LHCN-M2 (cell line): ENCODE measurements at places on chromosomes 1 and 21. TPM values are rescaled to one million over a fixed set of nuclear protein-coding genes. Genes with fewer than 3 reads are reported as not detected.

The LMX1A gene
- total RNA-seq = not detected in 2 replicates

GRCh38 chr1:34268311-34268954 lies 91.7 kb downstream of the C1orf94 start:
- no peak for DNase-seq

DNA sequence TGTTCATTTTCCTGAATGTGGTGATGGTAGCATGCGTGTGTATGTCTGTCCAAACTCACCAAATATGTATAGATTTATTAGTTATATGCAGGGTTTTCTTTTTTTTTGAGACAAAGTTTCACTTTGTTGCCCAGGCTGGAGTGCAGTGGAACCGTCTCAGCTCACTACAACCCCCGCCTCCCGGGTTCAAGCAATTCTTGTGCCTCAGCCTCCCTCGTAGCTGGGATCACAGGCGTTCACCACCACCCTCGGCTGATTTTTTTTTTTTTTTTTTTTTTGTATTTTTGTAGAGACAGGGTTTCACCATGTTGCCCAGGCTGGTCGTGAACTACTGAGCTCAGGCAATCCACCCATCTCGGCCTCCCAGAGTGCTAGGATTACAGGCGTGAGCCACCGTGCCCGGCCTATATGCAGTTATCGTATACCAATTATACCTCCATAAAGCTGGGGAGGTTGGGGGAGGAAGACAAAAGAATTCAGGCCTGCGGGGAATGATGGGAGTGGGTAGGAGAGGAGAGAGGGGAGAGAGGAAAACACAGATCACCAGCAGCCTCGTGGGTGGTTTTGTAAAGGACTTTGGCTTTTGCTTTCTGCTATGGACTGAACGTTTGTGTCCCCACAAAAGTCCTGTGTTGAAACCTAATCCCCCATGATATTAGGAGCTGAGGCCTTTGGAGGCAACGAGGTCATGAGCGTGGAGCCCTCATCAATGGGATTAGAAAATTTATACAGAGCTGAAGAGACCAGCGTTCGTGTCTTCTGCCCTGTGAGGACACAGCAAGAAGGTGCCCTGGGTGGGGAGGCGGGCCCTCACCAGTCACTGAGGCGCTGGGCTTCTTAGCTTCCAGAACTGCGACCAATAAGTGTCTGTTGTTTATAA lies 4.4 kb upstream of the HNRNPU start:
- no peak for DNase-seq

The HCRTR1 gene
- not detected in 2 replicates for total RNA-seq

GRCh38 chr1:1969505-1969900 lies 34.1 kb downstream of the CFAP74 start:
- no peak for DNase-seq

The OBSCN gene
- total RNA-seq = 2.1 TPM in 2 replicates

DNA sequence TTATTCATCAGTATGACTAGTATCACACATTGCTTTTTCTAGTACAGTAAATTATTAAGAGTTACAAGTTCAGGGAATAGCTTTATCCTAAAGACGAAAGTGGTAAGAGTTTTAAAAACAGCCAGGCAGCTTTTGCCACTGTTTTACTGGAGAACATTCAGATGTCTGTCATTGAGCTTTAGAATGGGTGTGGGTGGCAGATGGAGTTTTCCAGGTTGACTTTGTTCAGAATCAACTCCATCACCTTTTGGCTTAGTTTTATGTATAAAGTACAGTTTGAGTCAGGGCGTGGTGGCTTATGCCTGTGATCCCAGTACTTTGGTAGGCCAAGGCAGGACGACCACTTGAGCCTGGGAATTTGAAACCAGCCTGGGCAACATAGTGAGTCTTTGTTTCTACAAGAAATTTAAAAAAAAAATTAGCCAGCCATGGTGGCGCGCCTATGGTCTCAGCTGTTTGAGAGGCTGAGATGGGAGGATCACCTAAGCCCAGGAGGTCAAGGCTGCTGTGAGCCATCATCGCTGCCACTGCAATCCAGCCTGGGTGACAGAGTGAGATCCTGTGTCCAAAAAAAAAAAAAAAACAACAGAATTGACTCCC lies 29.9 kb upstream of the PLEKHM2 start:
- no peak for DNase-seq

DNA sequence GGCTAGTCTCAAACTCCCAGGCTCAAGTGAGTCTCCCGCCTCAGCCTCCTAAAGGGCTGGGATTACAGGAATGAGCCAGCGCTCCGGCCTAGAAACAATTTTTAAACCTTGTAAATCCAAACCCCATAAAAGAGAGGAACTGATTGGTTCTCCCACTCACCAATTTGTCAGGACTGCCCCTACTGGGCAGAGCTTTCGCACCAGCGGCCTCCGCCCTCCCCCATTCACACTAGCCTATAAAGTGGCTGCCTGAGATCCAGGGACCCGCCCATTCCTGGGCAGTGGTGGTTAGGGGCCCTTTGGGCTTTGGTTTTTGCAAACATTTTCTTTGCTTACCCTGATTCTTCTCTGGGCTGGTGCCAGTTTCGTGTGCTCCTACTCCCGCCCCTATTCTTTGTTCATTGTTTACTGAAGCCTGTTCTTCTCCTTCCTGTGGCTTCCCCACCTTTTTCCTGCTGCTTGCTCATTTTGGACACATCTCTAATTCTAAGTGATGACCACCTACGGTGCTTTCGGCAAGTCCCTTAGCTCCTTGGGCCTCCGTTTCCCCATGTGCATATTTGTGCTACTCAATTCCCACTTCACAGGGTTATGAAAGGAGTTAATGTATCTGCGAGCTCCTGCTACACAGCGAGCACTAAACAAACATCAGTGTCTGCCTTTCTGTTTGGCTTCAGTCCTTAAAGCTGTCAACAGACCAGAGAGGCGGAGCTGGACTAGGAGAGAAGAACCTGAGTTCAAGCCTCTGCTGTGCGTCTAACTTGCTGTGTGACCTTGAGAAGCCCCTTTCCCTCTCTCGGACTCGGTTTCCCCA lies 39.8 kb upstream of the CLIC4 start:
- peak; percentile 98 for DNase-seq

The SLFNL1 gene
- 0.17 TPM in 1 of 2 replicates, not detected in the other for total RNA-seq

DNA sequence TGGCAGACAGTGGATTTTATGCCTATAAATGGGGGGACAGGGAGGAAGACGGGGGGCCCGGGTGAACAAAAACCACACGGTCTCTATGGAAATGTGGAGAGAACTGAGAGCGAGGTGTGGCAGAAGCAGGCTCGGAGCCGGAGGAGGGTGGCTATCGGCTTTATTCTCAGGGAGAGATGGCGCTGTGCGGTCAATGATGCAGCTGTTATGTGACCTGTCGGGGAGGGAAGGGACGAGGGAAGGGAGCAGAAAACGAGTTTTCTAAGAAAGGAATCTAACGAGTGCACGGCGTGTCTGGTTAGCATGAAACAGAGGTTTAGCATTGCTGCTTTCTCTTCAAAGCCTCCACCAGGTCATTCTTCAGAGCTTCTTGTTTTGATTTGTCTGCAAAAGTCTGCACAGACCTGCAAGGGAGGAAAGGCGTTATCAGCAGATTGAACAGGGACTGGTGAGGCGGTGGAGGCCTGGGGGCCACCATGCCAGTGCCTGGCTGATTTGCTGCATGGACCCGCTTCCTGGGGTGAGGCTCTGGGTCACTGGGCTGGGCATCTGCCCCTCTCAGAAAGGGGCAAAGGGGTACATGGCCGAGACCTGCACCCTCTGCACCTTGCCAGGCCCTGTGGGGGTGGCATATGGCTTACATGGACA lies 27.2 kb downstream of the SLC66A1 start:
- no peak for DNase-seq

The OR14K1 gene
- total RNA-seq = not detected in 2 replicates

The TRPM2 gene
- not detected in 2 replicates for total RNA-seq

DNA sequence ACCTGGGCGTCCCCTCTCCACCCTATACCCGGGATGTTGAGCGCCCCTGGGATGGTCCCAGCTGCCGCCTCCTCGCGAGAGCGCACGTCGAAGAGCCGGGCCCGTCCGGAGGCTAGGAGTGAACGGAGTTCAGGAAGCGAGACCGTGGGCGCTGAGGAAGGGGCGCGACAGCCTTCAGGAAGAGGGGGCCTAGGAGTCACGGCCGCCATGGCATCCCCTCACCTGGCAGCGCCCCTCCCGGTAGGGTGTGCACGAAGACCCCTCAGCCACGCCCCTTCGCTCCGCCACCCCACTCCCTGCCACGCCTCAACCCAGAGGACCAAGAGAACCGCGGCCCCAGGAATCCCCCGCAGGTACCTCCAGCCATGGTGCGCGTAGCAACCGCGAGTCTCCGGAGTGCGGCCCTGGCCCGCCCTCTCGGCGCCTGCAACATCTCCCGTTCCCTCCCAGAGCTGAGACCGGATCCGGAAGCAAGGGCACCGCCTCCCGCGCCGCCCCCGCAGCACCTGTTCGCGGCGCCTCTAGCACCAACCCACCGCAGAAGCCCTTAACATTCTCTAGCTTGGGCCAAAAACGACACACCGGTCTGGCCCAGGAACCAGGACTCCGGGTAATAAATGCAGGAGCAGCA lies at the start of gene TSTD1:
Gene TSTD1 (minus strand): TSS at position 442 of the 631 bp plus-strand sequence. CDS start 75 bp downstream, at position 367.
- DNase-seq = peak; percentile 51

DNA sequence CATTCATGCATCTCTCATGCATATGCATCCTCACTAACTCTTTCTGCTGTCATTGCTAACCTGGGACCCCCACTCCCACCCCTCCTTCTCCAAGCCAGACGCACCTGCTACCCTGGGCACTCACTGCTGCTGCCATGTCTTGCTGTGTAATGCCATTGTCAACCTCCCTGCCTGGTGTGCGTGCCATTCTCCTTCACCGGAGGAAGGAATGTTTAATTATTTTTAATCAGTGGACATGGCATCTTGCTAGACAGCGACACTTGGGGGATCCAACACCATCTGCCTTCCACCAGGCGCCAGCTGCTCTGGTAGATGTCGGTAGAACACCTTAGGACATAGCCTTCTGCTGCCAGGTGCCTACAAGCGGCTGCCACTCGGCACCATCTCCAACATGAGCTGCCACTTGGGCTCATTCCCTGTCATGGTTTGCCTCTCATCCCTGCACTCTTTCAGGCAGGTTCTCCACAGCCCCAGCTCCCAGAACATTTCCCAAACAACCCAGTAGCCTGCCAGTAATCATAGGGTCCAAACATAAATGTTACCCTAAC lies 306.9 kb downstream of the TTLL7 start:
- no peak for DNase-seq

DNA sequence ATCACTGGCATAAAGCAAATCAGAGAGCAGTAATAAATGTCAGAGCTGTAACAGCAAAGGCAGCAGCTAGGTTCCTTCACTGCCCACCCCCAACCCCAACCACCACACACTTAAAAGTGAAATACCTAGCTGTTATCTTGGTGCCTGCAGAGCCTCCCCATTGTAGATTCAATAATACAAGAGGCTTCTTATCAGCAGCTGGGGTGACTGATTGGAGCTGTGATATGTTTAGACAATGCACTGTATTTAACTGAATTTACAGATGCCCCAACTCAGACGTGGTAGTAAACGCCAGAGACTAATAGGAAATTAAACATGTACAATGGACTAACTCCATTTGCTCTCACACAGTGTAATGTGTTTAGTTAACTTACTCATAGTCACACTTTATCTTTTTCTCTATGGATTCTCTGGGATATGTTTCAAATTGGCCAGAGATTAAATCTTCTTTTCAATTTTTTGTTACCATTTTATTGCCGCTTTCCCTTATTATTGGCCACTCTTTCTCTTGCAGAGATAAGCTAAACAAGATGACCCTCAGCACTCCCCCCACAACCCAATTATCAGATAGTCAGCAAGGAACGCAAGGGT lies 117.1 kb downstream of the ESRRG start:
- DNase-seq = no peak

The PTBP2 gene
- 28.7 and 35.2 TPM in 2 replicates for total RNA-seq

DNA sequence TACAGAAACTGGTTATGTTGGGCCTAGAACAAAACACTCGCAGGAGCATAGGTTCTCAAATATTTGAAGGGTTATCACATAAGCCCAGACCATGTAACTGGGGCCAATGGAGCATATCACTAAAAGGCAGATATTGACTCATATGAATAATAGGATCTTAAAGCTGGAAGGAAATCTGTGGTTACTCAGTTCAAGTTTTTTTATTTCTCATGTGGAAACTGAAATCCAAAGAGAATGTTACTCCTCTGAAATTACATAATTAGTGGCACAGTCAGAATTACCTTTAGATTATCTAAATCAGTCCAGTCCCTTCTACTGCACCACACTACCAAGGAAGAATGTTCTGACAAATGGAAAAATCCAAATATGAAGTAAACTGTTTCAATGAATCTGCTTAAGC lies 12.0 kb downstream of the SLAMF8 start:
- no peak for DNase-seq

The SRSF10 gene
- 116 and 125 TPM in 2 replicates for total RNA-seq

DNA sequence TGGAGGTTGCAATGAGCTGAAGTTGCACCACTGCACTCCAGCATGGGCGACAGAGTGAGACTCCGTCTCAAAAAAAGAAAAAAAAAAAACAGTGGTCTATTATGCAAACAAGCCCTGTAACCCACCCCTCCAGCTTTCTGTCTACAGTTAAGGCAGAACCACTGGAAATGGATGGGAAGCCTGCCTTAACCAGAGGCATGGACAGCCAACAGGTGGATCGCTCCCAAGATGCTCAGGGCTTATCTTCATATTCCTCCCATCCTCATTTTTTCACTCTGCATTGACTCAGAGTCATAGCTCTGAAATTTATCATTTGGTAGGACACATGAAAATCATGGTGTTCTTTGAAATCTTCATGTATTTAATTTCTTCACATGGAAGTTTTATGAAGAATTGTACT lies 8.7 kb downstream of the MTFR1L start:
- no peak for DNase-seq

DNA sequence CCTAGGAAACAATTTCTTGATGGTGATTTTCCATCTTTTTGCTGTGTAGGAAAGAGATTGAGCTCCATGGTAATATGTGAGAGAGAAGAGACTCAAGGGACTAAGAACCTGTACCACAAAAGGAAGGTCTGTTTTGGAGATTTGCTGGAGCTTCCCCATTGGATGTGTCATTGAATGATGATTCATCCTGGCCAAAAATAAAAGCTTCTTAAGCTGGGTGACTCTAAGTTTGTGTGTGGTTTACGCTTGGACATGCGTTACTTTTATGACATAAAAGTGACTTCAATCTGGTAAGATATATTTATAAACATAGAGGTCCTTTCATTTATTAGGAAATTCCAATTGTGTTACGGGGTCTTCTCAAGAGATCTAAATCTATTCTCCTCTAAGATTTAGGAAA lies 17.4 kb upstream of the IL19 start:
- peak; percentile 52 for DNase-seq

The RIMS3 gene
- 0.11 and 0.19 TPM in 2 replicates for total RNA-seq

GRCh38 chr1:86687595-86687994 lies 16.8 kb upstream of the SH3GLB1 start:
- DNase-seq = no peak

GRCh38 chr1:219066631-219067349 lies 106.9 kb upstream of the LYPLAL1 start:
- peak; percentile 67 for DNase-seq

- no peak for DNase-seq
Observed at GRCh38 chr1:22117238-22117637, 25.7 kb downstream of the WNT4 start.

- peak; percentile 13 for DNase-seq
Observed at GRCh38 chr1:82392513-82392912, 591.8 kb downstream of the ADGRL2 start.

The SERPINC1 gene
- not detected in 2 replicates for total RNA-seq
